ENCODE measurements at places on chromosomes 7 and 10.

DNA sequence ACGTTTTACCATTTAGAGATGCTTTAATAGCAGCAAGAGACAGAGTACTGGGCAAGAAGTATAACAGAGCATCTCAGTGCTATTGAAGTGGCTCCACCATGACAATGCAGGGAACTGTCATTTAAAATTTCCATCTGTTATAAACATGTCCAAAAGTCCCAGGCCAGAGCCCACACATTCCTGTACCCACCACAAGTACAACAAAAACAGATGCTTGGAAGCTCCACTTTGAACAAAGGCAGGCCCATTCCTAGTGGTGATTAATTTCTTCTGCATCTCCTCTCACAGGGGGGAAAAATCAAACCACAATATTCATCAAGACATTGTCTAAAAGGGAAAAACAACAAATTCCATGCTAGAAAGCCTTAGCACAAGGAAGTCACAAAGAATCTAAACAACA lies 627.9 kb downstream of the PARD3 start:
- DNase-seq, result no peak

DNA sequence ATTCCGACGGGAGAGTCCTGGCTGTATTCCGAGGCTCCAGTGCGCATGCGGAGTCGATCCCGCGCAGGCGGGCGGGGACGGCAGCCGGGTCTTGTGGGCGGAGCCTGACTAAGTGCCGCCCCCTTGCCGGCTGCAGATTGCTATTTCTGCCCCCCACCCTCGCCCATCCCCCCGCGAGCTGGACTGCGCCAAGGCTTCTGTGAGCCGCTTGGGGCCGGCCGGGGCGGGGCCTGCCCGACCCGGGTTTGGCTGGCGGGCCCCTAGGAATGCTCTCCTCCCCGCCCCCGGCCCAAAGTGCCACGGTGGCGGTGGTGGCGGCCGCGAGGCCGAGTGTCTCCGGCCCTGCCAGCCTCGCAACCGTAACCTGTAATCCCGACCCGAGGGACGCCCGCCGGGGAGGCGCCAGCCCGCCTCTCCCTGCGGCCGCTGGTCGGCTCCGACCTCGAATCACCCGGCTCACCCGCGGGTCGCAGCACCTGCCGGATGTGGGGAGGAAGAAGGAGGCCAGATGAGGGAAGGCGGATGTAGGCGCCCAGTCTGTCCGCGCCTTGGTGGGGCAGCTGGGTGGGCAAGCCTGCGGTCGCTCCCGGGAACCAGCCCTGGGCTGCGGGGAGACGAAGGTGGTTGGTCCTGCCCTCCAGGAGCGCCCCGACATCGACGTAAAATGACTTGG lies 702 bp upstream of the KAZALD1 start:
- peak; percentile 62 for DNase-seq

GRCh38 chr7:17031906-17032551 lies 150.2 kb upstream of the AGR3 start:
- DNase-seq, result no peak

- DNase-seq, result no peak
Measured at GRCh38 chr10:110036640-110037039, 28.9 kb downstream of the ADD3 start.

DNA sequence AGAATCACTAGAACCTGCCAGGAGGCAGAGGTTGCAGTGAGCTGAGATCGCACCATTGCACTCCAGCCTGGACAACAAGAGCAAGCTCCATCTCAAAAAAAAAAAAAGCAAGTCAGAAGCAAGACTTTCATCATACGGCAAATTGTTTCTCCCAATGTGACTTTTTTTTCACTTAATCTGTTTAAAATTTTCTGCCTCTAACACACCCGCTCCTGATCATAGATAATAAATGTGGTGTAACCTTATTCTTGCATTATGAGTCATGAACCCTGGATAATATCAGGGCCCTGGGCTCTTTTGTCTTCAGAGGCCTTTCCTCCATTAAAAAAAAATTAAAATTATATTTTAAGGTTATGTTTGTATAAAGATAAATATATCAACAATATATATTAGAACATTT lies 111.4 kb upstream of the JCAD start:
- peak; percentile 29 for DNase-seq

DNA sequence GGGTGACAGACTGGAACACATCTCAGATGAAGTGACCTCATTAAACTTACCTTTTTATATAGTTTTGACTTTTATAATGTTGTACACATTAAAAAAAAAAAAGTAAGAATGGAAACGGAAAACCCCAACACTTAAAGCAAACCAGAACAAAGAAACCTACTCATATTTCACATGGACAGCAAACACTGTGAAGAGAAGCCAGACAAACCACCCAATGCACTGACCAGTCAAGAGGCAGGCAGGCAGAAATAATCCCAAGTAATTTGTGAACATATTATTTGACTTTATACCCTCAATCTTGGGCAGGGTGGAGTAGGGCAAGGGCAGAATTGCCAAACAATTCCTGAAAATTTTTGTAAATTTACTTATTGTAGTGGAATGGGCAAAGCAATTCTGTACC lies 39.8 kb downstream of the WAPL start:
- no peak for DNase-seq

DNA sequence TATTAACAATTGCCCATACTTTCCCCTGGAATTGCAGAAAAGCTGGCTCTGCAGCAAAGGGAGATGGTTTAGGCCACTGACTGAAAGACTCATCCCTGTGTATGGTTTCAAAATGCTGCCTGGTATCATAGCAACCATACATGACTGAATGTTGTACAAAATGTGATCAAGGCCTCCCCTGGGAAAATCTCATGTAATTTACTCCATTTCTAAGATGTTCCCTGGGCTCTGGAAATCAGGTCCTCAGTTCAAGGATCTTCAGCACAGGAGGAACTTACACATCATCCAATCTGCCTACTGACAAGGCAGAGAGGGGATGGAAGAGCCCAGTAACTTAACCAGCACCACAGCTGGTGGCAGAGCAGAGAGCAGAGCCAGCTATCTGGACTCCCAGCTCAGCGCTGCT lies 111.8 kb downstream of the JAZF1 start:
- no peak for DNase-seq

- DNase-seq, result peak; percentile 100
Measured at GRCh38 chr7:35003679-35004303, 33.5 kb downstream of the DPY19L1 start.

DNA sequence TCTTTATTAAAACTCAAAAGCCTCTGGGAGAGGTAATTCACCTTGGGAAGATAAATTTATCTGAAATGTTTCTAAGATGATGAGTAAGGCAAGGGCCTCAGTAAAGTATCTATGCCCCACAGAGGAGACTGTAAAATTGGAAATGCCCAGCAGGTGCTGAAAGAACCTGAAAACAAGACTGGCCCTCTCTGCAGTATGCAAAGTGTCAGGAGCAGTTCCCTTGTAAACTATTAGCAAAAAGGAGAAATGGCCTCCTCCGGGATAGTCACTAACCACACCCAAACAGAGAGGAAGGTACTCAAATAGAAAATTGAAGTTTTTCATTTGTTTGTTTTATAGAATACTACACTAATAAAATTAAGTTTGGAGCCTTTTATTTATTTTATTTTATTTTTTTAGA lies 81.2 kb downstream of the FZD1 start:
- no peak for DNase-seq

- peak; percentile 6 for DNase-seq
Measured at GRCh38 chr10:53403688-53404087, 631.1 kb upstream of the MBL2 start.

- DNase-seq, result no peak
Measured at GRCh38 chr10:52313256-52313932, 687 bp upstream of the DKK1 start.

DNA sequence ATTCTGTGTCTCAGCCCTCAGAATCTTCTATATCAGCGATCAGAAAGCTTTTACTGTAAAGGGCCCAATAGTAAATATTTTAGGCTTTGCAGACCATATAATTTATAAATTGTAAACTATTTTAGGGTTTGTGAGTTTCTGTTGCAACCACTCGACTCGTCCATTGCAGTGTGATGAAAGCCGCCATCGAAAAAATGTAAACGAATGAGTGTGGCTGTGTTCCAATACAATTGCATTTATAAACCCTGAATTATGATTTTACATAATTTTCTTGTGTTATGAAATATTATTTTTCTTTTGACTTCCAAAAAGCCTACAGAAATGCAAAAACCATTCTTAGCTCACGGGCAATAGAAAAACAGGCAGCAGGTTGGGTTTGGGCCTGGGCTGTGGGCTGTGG lies 62.5 kb upstream of the ADO start:
- DNase-seq, result no peak

- DNase-seq, result no peak
Measured at GRCh38 chr10:95782318-95782717, 26.4 kb downstream of the ENTPD1 start.

DNA sequence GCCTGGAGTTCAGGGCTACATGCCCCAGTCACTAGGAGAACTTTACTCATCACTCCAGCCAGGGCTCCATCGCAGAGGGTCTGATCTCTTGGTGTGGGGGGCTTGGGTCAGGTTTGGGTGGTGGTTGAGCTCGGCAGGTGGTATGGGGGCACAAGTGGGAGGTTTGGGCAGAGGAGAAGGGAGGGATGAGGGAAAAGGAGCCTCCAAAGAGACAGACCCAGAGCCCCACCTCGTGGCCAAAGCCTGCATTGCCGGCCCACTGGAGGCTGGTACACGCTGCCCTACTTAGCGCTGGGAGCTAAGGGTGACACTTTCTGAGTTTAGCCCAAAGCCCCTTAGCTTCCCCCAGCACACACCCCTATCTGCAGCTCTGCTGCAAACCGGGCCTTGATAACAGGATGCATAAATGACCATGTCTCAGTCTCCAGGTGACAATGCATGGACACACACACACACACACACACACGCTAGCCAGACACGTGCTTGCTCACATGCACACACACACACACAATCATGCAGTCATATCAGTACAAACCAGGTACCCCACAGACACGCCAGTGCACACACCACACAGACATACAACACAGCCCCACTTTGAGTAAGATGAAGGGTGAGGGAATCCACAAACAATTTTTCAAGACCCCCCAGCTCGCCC lies 14.7 kb downstream of the LZTS2 start:
- DNase-seq, result peak; percentile 50

DNA sequence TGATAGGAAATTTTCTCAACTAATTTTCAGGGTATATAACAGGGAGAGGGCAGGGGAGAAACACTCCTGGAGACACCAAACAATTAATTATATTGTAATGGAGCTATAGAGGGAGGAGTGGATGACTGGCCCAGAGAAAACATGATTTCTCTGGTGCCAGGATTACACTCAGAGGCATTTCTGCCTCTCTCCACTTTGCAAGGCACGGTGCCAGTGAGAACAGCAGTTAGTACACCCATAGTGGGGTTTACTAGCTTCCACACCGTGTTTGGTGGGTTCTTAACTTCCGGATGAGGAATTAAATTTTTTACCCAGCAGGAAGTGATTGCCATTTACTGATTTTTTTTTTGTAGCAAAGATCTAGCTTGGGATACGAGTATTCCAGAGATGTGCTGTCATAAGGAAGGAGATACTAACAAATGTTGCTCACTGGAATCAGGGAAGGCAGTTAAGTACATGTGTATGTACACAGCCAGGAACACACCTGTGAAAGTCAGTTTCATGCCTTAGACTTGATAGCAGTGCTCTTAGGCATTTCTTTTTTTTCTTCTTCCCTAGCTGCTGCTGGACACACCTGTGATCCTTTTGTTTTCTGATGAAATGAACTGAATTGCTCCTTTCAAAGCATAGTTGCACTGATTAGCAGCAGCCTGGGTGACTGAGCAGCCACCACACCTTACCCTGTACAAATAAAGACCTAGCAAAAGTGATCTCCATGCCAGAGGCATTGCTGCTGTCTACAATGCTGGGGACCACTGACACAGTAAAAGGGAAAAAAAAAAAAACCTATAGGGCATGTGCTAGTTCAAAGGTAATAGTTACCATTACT lies 58.1 kb downstream of the POLL start:
- no peak for DNase-seq

GRCh38 chr7:30789334-30789711 lies 18.1 kb downstream of the MINDY4 start:
- DNase-seq, result peak; percentile 95

DNA sequence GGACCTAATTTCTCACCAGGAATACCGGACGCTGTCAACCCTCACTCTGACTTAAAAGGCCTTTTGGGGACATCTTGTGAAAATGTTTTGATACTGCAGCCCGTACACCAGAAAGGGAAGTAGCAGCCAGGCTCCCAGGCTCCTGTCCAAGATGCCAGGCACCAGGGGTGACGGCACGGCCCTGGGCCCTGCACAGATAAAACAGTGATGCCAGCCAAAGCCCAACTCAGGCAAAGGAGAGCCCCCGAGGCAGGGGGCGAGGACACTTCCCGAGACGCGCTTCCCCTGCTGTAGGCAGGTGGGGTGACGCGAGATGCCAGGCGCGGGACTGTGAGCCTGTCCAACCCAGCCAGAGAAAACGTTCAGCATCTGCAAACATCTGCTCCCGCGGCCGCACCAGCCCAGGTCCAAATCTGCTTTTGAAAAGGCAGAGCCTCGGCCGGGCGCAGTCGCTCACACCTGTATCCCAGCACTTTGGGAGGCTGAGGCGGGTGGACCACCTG lies 15.7 kb downstream of the ZFAND2A start:
- no peak for DNase-seq

GRCh38 chr7:70761711-70762328 lies 370.1 kb upstream of the GALNT17 start:
- DNase-seq, result no peak

DNA sequence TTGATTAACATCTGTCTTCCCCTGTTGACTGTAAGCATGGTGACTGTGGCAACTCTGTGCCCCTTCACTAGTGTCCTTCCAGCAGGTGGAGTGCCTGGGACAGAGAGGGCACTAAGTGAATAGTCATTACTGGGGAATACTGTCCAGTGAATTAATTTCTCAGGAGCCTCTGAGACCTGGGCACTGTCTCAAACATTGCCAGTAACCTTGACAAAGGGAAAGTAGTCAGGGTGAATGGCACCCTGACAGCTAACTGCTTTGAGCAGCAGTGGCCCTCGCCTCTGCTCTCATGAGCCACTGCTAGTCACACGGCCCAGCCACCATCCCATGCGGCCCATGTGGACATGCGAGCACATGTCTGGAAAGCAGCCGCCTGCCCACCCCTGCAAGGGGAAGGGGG lies 13.1 kb upstream of the GRB10 start:
- no peak for DNase-seq

DNA sequence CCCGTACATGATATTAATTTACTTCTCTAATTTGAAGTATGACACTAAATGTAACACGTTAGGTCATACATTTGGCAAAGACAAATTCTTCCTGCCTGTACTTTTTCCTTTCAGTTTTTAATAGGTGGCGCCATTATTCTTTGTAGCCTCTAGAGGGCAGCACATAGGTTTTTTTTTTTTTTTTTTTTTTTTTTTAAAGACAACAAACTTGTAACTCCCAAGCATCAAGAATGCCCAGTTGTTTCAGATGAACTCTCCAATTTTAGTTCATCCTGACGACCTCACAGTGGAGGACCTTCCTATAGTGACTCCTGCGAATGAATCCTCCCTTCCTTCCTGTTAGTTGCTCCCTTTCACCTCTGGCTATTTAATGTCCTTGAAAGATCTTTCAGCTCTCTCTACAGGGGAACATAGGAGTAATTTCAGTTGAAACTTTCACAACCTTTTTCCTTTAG lies 139.3 kb upstream of the HDAC9 start:
- no peak for DNase-seq

GRCh38 chr7:20578257-20578771 lies 37.2 kb upstream of the ABCB5 start:
- no peak for DNase-seq

Data from NCI-H226 (cell line).